ENCODE measurements at places on chromosomes 11 and 22. TPM values are rescaled to one million over a fixed set of nuclear protein-coding genes. Genes with fewer than 3 reads are reported as not detected.

DNA sequence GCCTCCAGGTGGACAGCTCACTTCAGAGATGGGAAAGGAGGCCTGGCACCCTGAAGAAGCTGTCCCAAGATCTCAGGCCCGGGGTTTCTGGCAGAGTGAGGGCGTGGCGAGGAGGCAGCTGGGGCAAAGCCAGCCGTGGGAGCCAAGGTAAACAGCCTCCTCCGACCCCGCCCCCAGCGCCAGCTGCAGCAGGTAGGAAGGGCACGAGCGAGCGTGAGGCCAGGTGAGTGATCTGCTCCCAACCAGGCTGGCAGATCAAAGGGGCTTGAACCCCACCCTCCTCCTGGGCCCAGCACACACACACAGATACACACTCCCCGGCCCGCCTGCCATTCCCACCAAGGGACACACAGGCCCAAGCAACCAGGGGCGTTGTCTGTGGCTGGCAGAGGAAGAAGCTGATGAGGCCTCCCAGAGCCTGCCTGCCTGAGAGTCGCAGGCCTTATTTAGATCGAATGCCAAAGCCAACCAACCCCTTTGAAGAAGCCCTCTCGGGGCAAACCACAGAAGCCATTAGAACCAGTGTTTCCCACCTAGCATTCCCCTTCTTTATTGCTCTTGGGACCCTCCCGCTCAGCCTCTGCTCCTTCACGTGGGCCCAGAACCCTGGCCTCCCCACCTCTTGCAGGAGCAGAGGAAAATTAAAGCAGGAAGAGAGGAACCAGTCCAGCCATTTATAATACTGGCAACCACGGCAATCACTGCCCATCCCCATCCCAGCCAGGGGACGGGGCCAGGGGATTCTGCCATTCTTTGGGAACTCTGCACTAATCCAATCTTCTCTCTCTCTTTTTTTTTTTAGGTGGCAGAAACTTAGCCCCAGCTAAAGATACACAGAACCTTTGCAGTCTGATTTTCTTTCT is 5.0 kb downstream of the PDGFB start:
- DNase-seq, result no peak

- no peak for DNase-seq
Observed at GRCh38 chr22:23097412-23098229, 27.3 kb downstream of the GNAZ start.

GRCh38 chr11:73186294-73186850 is 31.7 kb upstream of the P2RY2 start:
- DNase-seq, result peak; percentile 59

DNA sequence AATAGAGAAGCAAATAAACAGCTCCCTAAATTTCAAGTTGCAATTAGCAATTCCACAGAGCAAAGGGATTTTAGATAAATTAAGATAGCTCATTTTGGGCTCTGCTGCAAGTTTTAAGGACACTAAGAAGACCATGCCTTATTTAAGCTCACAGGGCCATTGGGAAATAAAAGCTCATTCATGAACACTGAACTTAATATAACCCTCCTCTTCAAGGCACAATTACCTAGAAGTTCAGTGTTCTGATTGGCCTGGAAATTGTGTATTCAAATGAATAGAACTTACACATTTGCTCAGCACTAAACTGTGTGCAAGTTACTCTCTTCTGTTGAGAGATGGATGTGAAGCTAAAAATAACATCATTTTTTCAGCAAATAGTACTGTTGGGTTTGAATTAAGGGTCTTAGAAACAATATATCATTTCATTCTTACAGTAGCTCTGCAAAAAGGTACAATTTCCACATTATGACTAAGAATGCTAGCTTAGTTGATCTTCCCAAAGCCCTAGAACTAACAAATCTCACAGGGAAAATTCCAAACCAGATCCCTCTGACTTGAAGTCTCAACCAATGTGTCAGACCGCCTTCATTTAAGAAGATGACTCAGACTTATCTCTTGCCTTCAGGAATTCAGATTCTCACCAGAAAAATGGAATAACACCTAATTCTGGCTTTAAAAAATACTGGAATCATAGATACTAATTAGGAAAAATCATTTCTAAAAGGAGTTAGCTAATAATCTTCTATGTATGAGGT is 87.4 kb upstream of the LRRC55 start:
- DNase-seq, result no peak

DNA sequence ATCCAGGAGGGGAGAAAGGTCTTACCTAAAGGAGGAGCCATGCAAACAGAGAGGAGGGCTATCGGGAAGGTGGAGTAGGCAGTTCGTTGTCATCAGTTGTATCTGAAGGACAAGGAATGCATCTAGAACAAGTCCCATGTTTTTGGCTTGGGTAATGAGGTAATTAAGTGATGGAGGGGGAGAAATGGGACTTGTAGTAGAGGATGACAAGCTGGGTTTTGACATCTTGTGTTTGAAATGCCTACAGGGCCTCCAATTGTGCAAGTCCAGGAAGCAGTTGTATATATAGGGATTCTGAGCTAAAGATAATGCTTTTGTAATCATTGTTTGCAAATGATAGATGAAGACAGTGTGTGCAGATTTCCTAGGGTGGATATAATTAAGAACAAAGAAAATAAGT is 622.8 kb downstream of the NTM start:
- DNase-seq, result no peak

- DNase-seq, result no peak
Observed at GRCh38 chr11:115408036-115408921, 95.9 kb downstream of the CADM1 start.

- DNase-seq, result peak; percentile 47
Observed at GRCh38 chr22:44214764-44215163, 34.0 kb downstream of the PARVG start.

- no peak for DNase-seq
Observed at GRCh38 chr11:61853698-61854169, 25.6 kb downstream of the FADS2 start.

DNA sequence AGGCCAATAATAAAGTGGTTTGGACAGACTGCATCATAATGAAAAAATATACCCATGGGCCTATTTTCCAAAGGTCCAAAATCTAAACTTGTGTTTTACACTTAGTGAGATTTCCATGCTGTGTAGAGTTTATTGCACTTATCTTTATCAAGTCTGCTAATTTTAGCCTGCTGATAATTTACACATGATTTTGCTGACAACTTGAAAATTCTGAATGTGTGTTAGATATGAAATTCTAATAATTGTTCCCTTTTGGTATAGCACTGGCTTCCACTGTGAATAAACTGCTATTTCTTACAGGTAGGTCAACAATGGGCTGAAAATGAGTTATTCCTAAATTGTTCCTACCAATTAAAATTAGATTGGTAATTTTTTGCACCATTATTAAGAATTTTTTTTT is 589.1 kb upstream of the ANO3 start:
- no peak for DNase-seq

- DNase-seq, result no peak
Observed at GRCh38 chr22:23579870-23580575, at the start of gene IGLL1. Gene IGLL1 (minus strand): TSS chr22:23580290. CDS start chr22:23580190, 100 bp downstream.

- no peak for DNase-seq
Observed at GRCh38 chr11:67262731-67263675, 3.3 kb upstream of the GRK2 start.

DNA sequence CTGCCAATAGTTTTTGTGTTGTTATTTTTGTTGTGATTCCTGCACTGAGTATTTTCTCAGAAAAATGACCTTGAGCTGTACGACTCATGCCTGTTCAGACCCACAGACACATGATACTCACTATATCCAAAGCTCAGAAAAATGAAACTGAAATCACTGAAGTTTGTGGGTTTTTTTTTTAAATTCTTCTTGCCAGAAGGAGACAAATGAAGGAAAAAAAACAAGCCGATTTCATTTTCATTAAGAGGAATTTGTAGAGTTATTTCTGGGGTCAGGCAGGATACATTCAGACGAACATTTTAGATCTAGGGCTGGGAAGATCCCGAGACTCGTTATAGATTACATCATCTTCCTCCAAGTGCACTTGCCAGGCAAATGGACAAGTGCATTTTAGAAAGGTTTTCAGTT is 60.4 kb downstream of the BMAL1 start:
- no peak for DNase-seq

GRCh38 chr22:38927033-38927781 is 30.2 kb upstream of the APOBEC3A start:
- no peak for DNase-seq

DNA sequence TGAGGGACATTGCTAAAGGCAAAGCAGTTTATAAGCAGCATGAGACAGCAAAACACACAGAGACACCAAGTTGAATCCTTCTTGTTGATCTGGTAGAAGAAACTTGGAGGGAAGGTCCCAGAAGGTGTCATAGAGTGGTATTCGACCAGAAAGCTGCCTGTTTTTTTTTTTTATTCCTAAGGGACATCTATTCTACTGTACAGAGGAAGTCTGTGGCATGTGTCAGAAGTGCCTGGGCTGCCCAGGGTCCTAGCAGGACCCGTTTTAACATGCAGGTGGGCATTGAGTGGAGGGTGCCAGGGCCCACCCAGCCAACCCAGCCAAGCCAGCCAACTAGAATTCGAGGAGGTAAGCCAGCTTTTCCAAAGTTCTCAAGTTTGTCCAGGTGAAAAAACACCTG is 68.0 kb upstream of the ATXN10 start:
- no peak for DNase-seq

GRCh38 chr11:134120921-134121526 is 52.2 kb downstream of the JAM3 start:
- DNase-seq, result no peak

DNA sequence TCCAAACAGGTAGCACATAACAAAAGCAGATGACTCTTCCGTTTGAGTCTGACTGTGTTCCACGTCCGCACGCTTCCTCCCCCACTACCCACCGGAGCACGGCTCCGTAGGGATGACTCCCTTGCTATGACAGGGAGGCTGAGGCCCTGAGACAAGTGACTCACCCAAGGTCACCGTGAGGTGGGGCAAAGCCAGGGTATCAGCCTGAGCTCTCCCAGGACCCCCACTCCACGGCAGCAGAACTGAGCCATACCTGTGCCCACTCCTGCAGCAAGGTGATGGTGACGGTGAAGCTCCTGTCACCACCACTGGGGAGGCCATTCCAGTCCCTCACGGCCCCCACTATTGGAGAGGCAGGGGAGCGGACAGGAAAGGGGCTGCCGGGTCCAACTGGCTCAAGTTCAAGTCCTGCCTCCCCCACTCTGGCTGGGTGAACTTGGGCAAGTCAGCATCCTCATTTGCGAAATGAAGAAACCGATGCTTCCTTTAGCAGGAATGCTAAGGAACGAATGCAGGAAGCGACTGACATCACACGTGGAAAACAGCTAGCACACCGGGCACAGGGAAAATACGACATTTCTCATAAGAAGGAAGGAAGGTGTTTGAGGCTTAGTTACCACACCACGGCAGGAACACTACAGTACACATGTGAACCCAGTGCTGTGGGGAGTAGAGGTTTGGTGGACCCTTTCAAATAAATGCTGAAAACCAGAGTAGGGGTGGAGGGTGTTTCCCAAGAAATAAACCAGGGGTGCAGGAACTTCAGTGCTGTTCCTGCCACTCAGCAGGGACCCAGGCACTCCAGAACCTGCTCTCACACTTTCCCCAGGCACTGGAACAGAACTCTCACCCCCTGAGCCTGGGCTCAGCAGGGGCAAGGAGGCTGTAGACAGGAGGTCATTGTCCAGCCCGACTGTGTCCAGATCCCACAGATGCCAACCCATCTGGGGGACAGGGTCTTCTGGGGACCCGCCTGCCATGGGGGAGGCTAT is 32.4 kb upstream of the CBX7 start:
- no peak for DNase-seq

- DNase-seq, result no peak
Observed at GRCh38 chr22:42933485-42934091, 76.5 kb upstream of the ARFGAP3 start.

The OR4B1 gene
- not detected for total RNA-seq

The RASD2 gene
- 1.6 TPM for total RNA-seq

The ZNF280B gene
- total RNA-seq, result 1.1 TPM

The ENTHD1 gene
- total RNA-seq, result not detected

The FJX1 gene
- 28.8 TPM for total RNA-seq

The SPDYC gene
- not detected for total RNA-seq

The PGA4 gene
- 20.6 TPM for total RNA-seq

The OR8G1 gene
- not detected for total RNA-seq
